Stimulated activated CD4-positive, alpha-beta T cell treated with anti-CD3 and anti-CD28 coated beads, Interleukin-2, amount 100 ng/mL, for 24 hours (primary cell): ENCODE measurements at places on chromosomes 5 and 9.

DNA sequence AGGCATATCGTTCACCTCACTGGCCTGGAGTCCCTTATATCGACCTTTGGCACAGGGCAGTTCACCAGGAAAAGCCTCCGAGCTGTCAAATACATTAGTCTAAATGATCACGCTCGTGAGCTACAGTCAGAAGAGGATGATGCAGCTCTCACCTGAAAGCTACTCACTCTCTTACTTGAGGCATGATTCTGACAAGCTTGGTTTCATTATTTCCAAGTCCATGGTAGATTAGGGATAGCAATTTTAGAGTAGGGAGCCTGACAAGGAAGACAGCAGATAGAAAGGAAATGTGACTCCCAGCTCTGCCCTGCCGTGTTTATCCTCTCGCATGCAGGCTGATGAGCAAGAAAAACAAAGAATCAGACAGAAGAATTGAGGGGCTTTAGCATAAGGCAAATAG lies 98.0 kb upstream of the MAP1B start:
- no peak for DNase-seq

DNA sequence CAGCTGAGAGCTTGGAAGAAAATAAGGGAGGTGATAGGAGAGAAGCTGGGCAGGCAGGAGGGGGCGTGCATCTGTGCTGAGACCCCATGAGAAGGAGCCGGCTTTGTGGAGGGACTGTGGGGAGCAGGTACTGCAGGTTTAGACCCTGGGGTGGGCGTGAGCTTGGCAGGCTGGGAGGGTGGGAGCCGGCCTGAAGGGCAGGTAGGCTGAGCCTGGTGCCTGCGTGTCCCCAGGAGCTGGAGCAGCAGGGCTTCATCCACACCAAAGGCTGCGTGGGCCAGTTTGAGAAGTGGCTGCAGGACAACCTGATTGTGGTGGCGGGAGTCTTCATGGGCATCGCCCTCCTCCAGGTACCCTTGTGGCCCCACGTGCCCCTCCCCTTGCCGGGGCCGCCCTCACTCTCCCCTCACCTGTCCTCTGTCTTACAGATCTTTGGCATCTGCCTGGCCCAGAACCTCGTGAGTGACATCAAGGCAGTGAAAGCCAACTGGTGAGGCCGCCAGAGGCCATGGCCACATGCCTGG lies 9.2 kb downstream of the TSPAN17 start:
- DNase-seq, result no peak

DNA sequence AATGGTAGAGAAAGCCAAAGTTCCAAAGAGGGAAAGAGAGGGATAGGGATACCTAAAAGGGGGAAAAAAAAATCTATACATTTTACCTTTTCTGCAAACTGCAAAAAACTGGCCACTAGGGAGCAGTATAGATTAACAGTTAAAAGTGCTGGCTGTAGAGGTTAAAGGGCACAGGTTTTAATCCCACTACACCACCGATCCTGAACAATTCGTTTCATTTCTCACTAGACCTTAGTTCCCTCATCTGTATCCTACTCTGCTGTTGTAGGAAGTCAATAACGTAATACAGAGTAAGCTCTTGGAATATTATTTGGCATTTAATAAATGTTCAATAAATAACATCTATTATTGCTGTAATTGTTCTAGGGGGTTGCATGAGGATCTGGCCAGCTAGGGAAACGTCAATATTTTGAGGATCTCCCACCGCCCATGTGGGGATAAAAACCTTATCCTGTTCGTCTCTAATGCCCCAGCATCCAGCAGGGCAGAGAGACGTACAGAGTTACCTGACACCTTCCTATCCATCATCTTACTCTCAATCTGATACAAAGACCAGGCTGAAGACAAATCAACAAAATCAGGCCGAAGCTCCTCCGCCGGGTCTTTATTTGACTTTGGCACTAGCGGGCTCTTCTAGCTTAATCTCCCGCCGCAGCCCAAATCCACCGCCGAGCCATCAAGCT lies 757 bp downstream of the CDC26 start:
- DNase-seq, result no peak

DNA sequence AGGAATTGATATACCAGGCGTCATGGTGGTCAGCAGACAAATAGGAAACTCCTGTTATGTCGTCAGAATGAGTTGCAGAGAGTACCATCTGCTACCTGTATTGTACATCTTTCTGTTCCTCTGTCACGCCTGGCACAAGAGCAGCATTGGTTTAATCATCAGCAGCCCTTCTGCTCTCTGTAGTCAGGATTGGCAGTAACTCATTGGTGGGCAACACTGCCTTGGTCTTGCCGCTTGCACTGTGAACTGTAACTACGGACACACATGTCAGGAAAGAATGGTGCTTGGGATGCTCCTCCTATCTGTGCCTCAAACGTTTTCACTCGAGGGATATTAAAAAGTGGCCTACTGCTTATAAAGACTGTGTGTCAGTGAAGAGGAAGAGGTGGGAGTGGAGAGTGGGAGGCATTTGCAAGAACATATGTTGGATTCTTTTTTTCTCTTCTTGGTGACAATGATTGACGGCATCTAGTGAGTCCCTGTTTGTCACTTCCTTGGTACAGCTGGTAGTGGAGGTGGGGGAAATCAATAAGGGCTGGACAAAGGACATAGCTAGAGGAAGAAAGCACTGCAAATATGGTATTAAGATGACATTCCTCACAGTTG lies 76.6 kb downstream of the F2RL2 start:
- DNase-seq, result no peak

DNA sequence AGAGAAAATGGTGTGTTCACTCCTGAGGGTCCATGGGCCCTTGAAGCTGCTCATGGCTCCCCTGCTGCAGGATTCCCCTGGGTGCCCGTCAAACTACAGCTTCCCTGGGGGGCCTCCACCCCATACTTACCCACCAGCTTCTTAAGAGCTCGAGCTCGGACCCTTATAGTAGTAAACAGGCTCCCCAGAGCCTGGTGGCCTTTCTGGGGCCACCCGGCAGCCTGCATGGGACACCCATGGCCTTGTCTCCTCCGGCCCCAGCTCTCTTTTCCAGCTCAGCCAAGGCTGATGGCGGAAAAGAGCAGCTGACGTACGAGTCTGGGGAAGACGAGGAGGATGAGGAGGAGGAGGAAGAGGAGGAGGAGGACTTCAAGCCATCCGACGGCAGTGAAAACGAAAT lies 4.2 kb upstream of the CEL start:
- no peak for DNase-seq

- no peak for DNase-seq
Observed at GRCh38 chr5:171938358-171938757, 68.1 kb downstream of the FBXW11 start.

GRCh38 chr5:114327987-114328386 lies 33.9 kb upstream of the KCNN2 start:
- DNase-seq, result no peak

DNA sequence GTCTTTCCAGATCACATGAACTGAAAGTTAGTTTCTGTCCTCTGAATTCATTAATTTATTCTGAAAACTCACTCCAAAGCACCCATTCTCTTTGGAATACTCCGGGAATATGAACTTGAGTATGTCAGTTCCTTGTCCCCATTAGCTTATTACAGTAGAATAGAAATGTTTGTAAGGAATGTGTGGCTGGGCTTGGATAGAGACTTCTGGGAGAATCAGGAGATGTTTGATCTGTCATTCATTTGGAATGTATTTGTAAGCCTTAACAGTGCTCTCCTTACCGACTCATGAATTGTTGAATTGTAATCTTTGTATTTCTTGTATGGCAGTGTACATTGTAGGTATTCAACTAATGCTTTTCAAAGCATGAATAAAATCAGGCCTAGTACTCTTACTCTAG lies 548.4 kb downstream of the LRRC70 start:
- no peak for DNase-seq

DNA sequence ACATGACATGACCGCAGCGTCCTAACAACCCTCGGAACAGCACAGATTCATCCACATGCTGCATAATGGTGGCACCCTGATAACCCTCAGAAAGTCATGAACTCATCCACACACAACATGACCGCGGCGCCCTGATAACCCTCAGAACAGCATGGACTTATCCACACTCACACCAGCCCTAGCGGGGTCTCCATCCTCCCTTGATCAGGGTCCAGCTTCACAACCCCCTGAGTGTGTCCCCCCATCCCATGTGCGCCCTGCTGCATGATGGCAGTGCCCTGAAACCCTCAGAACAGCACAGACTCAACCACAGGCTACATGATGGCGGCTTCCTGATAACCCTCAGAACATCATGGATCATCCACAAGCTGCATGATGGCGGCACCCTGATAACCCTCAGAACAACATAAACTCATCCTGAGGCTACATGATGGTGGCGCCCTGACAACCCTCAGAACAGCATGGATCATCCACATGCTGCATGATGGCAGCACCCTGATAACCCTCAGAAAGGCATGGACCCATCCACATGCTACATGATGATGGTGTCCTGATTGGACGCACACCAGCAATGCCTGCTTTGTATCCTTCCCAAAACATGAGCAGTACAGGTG lies 28.3 kb downstream of the SLC6A3 start:
- DNase-seq, result no peak

DNA sequence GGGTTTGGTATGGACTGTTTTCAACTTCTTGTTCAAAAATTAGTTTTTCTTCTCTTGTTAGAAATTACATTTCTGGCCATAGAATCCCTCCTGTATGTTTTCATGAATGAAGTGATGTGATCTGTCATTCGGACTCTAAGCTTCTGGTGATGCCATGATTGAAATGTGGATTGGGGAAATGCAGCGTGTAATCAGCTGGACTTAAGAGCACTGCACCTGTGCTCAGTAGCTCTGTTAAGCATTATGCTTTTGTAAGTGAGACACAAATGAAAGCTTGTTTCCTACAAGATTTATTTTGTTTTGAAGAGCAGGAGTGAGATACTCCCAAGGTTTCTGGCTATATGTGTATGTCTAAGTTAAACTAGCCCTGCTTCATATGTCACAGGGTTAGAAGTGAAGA lies 24.0 kb upstream of the FAM120AOS start:
- no peak for DNase-seq

- DNase-seq, result no peak
Observed at GRCh38 chr9:95927271-95928004, 51.9 kb downstream of the ERCC6L2 start.

DNA sequence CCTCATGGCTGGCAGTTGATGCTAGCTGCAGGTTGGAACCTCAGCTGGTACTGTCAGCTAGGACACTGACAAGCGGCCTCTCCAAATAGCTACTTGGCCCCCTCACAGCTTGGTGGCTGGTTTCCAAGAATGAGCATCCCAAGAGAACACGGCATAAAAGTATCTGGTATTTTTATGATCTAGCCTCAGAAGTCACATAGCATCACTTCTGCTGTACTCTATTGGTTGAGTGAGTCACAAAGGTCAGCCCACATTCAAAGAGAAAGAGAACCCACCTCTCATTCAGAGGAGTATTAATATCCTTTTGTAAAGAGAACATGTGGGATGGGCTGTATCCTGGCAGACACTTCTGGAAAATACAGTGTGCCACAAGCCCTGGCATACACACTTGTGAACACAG lies 6.0 kb upstream of the SIL1 start:
- DNase-seq, result no peak

DNA sequence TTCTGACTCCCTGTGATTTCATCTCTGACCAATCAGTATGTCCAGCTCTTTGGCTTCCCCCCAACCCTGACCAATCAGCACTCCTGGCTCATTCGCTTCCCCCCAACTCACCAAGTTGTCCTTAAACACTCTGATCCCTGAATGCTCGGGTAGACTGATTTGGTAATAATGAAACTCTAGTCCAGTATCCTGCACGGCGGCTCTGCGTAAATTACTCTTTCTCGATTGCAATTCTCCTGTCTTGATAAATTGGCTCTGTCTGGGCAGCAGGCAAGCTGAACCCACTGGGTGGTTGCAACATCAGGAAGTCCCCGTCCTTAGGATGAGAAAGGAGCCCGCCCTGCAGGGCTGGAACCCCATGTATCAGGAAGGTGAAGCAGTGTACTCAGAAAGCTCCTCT lies 10.4 kb downstream of the FCN2 start:
- DNase-seq, result no peak

GRCh38 chr5:157558681-157559080 lies 16.9 kb downstream of the ADAM19 start:
- no peak for DNase-seq

GRCh38 chr9:120259100-120259499 lies 320.9 kb downstream of the CDK5RAP2 start:
- no peak for DNase-seq

- no peak for DNase-seq
Observed at GRCh38 chr9:137494104-137494544, 35.0 kb upstream of the NSMF start.

DNA sequence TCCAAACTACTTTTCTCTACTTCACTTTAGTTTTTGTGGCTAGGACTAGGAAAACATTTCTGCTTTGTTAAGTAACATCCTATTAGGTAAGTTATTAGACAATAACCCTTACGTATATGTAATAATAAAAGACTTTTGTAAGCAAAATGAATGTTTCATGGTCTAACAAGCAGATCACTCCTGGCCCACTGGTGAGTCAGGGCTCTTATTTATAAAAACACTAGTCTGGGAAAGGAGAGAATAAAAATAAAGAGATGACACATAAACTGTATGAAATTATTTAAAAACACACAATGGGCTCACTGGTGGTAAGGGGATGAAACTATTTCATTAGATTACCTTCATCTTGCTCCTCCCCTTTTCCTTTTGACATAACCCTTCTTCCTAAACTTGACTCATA lies 2212.2 kb upstream of the ACO1 start:
- no peak for DNase-seq

GRCh38 chr5:90446961-90447360 lies 27.6 kb downstream of the MBLAC2 start:
- DNase-seq, result no peak

DNA sequence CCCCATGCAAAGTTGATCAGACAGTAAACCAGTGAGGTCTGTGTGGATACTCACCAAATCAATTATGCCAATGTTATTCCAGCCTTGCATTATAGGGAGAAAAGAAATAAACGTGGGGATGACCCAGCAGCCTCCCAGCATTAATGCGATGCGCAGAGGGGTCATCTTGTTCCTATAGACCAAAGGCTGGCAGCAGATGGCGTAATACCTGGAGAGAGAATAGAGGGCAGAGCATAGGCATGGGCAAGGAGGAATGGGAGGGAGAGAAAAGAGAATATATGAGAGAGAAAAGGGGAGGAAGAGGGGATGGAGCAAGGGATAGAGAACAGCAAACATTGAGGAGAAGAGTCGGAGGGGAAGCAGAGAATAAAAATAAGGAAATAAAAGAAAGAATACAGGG lies 131.2 kb downstream of the HTR4 start:
- DNase-seq, result no peak
